Stimulated activated memory B cell treated with anti-CD40 and anti-IgM and Interleukin-4, amounts not matched to agents 10 μg/mL and 1 μg/mL and 100 μg/mL, for 72 hours (primary cell): ENCODE measurements at places on chromosomes 16 and 17.
A peak's percentile ranks its signal among the peaks of the same experiment; 100 is the strongest.

- ATAC-seq: no peak
Observed at GRCh38 chr17:35867574-35867973, 1.1 kb downstream of the HEATR9 start.

GRCh38 chr16:65947951-65948350, 418.5 kb upstream of the CDH5 start:
- no peak for ATAC-seq

DNA sequence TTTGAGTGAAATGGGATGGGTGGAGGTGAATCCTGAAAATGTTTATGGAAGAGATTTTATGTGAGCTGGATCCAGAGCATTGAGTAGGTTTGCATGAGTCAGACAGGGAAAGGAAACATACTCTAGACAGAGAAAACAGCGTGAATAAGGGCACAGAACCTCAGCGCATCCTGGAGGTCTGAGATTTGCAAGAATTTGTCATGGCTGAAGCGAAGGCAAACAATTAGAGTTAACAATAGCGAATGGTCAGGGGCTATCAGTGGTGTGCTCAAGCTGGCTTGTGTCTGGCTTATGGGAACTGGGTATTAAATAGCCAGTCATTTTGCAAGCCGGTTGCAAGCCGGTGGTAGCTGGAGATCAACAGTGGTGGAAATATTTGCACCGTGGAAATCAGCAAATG, 36.4 kb downstream of the MAP2K6 start:
- no peak for ATAC-seq

GRCh38 chr16:88373927-88374492, 8.7 kb upstream of the ZNF469 start:
- peak; percentile 29 for ATAC-seq

DNA sequence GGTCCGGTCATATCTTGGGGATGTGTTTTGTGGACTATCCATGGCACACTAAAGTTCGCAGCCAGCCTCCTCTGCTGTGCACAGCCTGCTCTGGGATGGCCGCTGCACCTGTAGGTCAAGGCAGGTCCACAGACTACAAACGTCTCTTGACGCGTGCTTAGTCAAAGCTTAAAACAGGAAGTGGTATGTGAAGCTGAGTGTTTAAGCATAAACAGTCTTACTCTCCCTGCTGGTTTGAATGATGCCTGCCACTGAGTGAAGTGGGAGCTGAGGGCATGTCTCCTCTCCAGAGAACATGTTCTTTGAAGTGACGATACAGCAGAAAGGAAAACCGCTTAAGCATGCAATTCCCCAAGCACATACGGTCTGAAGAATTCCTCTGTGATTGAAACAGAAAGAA, 365.6 kb downstream of the SLC39A11 start:
- peak; percentile 97 for ATAC-seq

DNA sequence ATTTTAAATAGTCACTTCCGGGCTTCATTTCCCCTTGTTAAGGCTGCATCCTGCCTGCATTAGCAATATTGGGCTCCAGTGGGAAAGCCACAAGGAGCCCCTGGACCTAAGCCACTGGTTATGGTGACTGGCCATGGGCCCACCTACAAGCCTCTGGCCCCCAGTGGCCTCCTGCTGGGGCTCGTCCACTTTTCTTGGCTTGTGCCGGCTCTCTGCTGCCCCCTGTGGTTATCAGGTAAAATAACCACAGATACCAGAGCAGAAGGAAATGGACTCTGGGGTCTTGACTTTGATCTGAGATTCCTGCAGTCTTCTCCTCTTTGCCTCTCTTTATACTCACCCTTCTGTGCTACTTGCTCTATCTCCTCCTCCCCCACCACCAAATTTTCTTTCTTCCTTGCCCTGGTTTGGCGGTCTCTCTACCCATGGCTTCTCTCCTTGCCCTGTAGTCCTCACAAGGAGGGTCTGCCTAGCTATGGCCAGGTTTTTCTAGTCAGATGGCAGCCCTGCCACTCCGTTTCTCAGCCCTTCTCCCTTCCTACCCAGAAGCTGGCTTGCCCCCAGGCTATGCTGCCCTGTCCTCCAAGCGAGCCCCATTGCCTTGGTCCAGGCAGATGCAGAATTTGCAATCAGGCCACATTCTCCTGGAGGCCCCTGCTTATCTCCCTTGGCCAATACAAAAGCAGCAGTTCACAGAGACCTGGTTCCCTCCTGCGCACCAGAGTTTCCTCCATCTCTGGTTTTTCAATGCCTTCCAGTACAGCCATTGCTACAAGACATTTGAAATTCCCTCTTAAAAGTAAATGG, 82.9 kb upstream of the RCVRN start:
- no peak for ATAC-seq
